ENCODE measurements at places on chromosomes 12 and 14.

- peak; percentile 89 for DNase-seq
Measured at GRCh38 chr14:93431036-93431670, 414 bp downstream of the UNC79 start.

DNA sequence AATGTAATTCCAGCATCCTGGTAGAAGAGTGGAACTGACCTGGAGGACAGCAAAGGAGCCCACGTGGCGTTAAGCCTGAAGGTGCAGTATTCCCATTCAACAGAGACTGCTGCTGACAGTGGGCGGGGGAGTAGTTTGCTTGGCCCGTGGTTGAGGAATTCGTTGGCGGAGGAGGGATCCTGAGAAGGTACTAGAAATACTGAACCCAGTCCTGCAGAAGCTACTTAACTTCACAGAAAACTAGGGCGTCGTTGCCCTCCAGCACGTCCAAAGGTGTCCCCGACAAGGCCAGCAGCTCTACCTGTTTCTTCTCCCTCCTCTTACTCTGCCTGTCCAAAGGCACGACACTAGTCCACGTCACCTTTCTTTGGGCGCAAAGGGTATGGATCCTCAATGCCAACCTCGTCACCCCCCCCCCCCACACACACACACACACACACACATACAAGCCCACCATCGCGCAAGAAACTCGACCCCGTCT lies 303 bp downstream of the PUS7L start:
- DNase-seq: peak; percentile 14

DNA sequence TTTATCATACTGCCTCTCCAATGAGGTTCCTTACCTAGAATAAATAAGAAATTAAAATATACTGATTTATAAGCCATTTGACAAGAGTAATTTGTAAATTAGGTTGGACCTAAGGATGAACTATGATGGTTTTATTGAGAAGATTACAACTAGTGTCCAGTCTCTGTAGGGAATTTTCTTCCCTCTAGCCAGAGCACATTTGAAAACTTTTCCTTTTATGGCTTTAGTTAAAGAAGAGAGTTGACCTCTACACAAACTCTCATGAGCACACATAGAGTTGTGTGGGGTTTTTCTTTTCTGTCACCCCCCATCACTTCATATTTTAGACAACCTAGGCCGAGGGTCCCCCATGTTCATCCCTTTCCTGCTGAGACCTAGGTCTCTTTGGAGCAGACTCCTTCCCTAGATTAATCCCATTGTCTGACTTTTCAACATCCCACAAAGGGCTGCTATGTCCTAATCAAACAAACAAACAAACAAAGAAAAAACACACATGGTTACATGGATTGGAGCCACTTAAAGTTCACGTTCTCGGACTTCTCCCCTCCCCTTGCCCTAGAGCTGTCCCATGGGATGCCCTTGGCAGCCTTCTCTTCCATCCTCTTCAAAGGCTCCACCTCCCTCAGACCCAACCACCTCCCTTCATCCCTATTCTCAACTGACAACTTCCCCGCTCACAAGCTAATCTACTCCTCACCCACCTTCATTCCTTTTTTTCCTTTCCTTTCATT lies 40.7 kb downstream of the GPR135 start:
- DNase-seq: no peak

DNA sequence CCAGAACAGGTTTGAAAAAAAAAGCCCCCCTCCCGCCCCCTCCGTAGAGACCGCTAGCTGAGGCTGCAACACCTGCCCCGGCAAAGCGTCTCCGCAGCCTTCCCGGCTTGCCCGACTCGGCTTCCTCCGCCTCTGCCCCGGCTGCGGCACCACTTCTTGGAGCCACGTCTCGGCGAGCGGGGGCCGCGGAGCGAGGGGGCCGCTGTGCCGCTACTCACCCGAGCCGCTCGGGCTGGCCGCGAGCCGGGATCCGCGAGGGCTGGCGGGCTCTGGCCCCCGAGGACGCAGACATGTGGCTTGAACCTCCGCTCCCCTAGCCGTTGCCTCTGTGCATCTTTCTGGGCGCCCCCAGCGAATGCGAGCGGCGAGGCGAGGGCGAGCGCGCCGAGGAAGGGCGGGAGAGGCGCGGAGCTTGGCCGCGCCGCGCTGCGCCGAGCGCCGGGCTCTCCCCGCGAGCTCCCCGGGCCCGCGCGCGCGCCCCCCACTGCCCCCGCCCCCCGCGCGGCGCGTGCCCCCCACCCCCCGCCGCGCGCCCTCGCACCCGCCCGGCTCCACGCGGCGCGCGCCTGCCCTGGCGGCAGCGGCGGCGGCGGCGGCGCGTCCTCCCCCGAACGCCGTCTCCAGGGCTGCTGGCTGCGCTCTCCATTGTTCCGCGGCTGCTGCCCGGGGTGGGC lies 249.5 kb downstream of the APAF1 start:
- peak; percentile 14 for DNase-seq

GRCh38 chr12:16119618-16120415 lies 157.7 kb downstream of the SLC15A5 start:
- no peak for DNase-seq

- peak; percentile 15 for DNase-seq
Measured at GRCh38 chr12:32881107-32881506, 15.5 kb downstream of the PKP2 start.

DNA sequence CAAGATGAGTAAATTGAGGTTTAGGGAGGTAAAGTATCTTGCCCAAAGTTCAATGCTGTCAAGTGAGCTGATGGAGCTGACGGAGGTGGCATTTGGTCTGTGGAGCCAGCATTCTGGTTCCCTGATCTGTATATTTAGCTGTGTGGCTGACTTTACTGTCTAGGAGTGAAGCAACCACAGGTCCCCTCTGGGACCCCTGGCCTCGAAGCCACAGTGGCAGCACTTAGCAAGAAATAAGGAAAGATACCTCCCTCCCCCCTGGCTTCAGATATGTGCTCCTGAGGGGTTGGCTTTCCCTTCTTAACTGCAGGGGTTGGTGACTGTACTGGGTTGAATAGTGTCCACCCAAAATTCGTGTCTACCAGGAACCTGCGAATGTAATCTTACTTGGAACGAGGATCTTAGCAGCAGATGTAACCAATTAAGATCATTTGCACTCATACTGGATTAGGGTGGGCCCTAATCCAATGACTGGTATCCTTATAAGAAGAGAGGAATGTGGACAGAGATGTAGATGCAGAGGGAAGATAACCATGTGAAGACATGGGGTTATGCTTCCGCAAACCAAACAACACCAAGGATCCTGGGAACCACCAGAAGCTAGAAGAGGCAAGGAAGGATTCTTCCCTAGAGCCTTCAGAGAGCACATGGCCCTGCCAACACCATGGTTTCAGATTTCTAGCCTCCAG lies 2.0 kb upstream of the ACVR1B start:
- no peak for DNase-seq

GRCh38 chr14:42110167-42110566 lies 503.5 kb downstream of the LRFN5 start:
- no peak for DNase-seq

DNA sequence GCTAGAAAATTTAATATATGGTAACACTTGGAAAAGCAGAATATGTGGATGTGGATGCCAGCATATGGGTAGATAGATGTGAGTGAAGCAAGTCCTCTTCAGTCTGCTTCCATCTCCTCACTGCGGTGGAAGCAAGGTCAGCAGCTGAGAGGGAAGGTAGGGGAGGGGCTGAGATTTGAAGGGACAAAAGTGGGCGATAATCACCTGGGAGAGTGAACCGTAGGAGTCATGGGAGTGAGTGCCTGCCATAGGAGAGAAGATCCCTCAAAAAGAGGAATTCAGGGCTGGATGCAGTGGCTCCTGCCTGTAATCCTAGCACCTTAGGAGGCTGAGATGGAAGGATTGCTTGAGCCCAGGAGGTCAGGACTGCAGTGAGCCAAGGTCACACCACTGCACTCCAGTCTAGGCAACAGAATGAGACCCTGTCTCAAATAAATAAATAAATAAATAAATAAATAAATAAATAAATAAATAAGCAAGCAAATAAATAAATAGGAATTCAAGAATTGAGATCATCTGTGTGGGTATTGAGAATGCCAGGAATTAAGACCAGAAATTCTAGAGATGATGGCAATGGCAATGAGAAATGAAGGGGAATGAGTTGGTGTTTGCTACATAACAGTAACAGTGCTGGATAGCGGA lies 123.4 kb downstream of the BICD1 start:
- DNase-seq: no peak

- DNase-seq: no peak
Measured at GRCh38 chr14:65237023-65237814, 134.9 kb upstream of the MAX start.

DNA sequence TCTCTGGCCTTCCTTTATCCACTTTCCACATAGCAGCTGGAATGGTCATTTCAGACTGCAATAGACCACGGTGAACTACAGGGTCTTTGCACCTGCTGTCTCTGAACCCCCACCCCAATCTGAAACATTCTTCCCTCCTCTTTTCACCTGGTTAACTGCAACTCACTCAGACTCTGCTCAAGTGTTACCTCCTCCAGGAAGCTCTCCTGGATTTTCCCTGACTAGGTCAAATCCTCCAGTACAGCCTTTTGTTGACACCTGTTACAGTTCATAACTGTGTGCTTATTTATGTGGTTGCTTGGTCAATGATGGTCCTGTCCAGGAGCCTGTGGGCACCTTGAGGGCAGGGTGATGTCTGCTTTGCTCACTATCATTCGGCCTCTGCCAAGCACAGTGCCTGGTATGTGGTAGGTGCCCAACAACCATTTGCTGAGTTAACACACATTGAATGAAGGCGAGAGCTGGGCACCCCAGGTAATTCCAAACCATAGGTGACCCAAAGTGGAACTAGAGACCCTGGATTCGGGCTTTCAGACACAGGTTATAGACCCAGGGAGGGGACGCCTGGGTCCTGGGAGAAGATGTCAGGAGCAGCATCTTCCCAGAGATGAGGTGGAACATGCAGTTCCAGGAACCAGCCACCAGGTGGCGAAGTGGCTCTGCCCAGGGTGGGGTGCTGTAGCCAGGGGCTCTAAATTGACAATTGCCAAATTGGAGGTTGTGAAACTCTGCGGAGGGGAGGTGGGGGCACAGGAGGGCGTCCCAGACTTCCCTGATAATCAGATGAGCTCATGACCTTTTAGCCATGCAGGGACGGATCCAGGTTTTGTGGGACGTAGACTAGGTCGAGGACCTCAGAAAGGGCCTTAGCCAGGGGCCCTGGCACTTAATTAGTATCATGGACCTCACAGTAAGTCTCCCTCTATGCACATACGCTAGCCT lies 28.1 kb downstream of the TRPV4 start:
- DNase-seq: peak; percentile 64

DNA sequence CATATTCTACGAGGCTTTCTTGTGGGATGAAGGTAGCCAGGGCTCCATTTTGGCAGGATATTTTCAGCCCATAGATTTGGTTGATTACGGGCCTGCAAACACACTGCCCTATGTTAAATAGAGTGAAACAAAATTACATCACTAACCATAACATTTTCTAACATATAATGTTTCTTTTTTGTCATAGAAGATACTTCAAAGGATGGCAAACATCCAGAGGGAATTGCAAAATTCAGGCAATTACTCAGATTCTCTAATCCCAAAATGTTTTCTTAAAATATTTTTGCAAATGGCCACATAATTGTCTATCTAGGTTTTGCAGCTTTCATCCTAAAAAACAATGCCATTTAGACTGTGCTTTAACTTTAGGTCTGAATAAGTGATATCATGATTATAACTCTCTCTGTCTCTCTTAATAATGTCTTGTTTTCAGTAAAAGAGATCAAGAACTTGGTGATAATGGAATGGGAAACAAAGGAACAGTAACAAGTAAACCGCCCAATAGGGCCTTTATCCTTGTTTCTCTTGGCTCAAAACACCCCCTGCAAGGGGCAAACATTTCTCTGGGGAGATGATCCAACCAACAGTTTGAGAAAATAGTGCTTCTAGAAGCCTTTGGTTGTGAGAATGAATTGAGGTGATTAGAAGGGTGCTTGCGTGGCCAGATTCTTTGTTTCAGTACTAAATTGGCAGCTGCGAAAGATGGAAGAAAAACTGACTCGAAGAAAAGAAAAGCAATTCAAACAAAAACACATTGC lies 54.4 kb upstream of the BTG1 start:
- no peak for DNase-seq

DNA sequence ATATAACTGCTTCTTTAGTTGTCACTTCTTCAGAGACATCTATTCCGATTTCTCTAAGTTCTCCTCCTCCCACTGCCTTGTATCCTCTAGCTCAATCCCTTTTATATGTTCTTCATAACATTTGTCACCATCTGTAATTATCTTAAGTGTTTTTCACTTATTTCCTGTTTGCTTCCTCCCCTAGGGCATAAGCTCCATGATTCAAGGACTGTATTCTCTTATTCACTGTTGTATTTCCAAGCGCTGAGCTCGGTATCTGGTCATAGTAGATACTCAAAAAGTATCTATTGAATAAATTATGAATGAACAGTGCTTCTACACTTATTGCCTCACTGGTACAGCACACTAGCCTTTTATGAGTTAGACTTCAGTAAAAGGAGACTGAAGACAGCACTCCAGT lies 109.0 kb upstream of the TMPO start:
- DNase-seq: no peak

- DNase-seq: no peak
Measured at GRCh38 chr12:96233168-96233567, 39.0 kb downstream of the ELK3 start.

GRCh38 chr14:30317729-30318128 lies 241.2 kb upstream of the G2E3 start:
- no peak for DNase-seq

- no peak for DNase-seq
Measured at GRCh38 chr14:102020058-102020971, 55.9 kb downstream of the DYNC1H1 start.

DNA sequence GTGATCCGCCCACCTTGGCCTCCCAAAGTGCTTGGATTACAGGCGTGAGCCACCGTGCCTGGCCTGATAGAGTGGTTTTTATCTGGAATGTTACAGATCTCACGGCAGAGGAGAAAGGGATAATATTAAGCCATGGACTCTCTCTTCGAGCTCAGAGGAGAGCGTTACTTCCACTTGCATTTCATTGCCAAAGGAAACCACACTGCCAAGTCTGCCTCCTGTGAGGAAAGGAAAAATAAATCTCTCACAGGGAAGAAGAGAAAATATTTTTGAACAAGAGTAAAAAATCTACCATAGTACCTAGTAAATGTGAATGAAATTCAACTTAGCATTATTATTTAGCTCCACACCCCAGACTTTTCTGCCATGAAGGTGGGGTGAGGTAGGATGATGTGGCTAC lies 319.2 kb upstream of the PRICKLE1 start:
- no peak for DNase-seq

GRCh38 chr12:2498964-2499500 lies 295.7 kb upstream of the FKBP4 start:
- no peak for DNase-seq

GRCh38 chr12:31386364-31386777 lies 60.4 kb upstream of the SINHCAF start:
- DNase-seq: no peak
